ENCODE measurements at places on chromosomes 1 and 21.

DNA sequence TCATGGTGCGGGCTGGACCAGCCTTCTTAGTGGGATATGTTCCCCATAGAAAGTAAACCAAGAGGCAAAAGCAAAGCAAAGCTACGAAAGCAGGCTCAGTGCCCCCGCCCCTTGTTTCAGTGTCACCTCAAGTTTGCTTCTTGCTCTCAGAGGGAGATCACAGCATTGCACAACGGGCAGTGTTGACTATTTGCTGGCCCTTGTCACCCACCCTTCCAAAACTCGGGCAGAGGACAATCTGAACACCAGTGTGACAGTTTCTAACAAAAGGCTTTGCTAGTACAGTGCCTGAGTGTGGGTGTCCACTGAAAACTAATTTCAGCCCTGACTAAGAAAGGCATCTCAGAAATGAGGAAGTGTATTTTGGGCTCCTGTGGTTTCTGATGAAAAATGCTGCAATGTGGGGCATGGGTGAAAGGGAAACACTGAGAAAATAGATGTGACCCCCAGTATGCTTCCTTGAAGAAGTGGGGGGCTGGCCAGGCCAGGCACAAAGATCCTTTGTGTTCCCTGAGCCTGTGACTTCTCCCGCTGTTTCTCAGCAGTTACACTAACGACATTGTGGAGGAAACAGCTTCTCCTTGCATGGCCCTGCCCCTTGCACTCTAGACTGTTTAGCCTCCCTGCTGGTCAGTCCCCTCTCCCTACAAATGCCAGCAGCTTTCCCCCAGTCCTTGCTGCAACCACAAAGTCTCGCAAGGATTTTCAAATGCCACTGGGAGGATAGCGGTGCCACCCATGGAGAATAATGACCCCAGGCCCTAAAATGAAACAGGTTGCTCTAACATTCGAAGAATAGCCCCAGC lies 33.3 kb upstream of the KCNE1 start:
- DNase-seq: no peak

GRCh38 chr21:44730951-44731579 lies 19.7 kb upstream of the TSPEAR start:
- DNase-seq: no peak

DNA sequence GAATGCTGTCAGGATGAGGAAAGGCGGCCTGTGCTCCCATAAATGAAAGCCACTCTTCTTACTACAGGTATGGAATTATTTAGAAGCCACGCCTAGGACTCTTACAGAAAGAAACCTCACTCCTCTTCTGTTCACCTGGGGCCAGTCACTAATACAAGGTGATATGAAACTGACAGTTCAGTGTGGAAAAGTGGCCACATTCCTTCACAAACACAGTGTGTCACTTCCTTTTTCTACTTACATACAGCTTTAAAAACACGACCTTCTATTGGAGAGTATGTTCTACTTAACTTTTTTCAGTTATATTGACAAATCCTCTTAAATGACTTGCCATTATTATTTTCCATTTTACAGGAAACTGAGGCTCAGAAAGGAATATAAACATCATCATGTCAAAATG lies 163.1 kb downstream of the PCNX2 start:
- no peak for DNase-seq

GRCh38 chr1:53196485-53197290 lies at the start of gene CPT2:
Gene CPT2 (plus strand): TSS chr1:53196824. CDS start chr1:53196944, 120 bp downstream.
- DNase-seq: peak; percentile 78

DNA sequence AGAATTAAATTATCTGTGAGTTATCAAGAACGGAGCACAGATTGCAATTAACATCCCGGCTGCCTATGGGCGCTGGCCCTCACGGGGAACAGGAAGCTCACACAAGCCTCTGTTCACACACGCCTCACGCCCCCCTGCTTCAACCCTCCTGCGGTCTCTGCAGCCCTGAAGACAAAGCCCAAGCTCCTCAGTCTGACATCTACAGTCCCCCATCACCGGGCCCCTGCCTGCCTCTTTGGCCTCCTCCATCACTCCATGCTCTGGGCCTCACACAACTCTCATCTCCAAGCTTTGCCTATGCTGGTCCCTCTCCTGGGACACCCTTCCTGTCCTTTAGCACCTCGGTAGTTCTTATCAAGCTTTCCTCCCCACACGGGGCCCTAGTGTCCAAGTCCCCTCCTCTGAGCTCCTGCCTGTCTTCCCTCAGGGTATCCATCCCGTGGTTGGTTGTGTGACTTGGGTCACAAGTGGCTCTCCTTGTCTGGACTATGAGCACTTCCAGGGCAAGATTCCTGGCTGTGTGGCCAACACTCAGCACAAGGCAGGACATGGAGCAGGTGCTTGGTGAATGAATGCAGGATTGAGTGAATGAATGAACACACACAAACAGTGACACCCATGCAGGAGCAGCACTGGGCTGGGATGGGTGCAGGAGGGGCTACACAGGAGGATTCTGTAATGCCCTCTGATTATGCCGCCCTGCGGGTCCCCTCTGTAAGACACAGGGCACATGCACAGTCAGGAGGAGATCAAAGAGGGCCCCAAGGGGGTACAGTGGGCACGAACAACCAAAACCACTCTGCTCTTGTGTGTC lies 116.1 kb downstream of the DMRTB1 start:
- DNase-seq: no peak

DNA sequence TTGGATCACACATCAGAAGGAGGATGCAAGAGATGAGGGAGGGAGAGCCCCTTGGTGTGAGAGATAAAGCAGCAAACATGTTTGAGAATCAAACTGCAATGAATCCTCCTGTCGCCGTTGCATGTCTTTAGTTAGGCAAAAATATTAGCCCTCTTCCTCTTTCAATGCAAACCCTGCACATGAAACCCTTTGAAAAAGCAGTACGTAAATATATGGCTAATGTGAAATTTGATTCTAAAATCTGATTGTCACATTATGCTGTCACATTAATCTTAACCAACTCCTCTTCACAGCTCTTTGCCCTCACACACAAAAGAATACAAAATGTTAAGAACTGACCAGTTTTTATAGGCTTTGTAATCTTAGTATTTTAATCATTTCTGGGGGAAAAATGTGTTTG lies 63.4 kb downstream of the WDR64 start:
- DNase-seq: no peak

DNA sequence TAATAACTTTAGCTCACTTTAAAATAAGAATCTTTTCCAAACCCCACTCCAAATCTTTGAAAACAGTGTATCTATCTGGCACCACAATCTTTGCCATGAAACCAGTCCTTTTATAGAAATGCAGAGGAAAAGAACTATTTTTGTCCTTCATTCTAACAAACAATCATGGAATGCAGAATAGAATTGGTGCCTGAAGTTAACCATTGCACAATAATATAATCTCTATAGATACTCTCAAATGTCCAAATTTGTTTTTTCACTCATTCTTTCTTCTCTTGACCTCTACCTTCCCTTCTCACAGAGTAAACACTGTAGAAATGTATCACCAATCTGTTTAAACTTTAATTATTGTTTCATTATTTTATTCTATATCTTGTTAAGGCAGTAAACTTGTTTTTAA lies 34.8 kb downstream of the TTLL7 start:
- no peak for DNase-seq

DNA sequence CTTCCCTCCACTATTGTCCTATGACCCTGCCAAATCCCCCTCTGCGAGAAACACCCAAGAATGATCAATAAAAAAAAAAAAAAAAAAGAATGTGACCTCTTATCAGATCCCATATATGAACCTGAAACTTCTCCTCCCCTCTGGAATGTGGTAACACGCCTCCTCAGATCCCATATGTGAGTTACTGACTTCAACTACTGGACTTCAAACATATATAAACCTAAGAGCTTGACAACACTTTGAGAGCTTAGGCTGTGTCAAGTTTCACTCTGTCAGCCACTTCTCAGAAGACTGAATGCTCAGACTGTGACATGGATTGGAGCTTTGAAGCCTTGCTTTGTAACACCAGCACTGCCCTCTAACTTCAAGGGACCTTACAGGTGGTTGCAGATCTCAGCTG lies 148.4 kb downstream of the COP1 start:
- DNase-seq: no peak

- peak; percentile 75 for DNase-seq
Observed at GRCh38 chr1:55337801-55338447, 122.8 kb upstream of the USP24 start.

- no peak for DNase-seq
Observed at GRCh38 chr1:66731170-66731865, 20.9 kb upstream of the DYNLT5 start.

- DNase-seq: peak; percentile 88
Observed at GRCh38 chr1:12556368-12556930, 61.6 kb downstream of the DHRS3 start.

GRCh38 chr1:39426346-39426745 lies 65.1 kb upstream of the BMP8A start:
- DNase-seq: no peak

- DNase-seq: no peak
Observed at GRCh38 chr1:24868016-24868875, 61.8 kb downstream of the RUNX3 start.

GRCh38 chr21:26684889-26685288 lies 111.8 kb upstream of the CYYR1 start:
- DNase-seq: no peak
